ENCODE measurements at places on chromosomes 6 and 20.

DNA sequence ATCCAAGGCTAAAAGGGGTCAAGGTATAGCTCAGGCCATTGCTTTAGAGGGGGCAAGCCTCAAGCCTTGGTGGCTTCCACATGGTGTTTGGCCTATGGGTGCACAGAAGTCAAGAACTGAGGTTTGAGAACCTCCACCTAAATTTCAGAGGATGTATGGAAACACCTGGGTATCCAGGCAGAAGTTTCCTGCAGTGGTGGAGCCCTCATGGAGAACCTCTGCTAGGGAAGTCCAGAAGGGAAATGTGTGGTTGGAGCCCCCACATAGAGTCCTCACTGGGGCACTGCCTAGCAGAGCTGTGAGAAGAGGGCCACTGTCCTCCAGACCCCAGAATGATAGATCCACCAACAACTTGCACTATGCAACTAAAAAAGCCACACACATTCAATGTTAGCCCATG lies 678.7 kb upstream of the ADGRB3 start:
- no peak overlapping the region for H3K27ac ChIP-seq
- DNase-seq, result no peak
- no peaks in the 10 kb centered on the region for H3K4me1 ChIP-seq
- no peaks in the 10 kb centered on the region for H3K27me3 ChIP-seq
- H3K4me3 ChIP-seq, result no peak overlapping the region

GRCh38 chr6:89098461-89098860 lies 17.9 kb downstream of the PNRC1 start:
- no peaks in the 10 kb centered on the region for H3K27me3 ChIP-seq
- no peak overlapping the region for H3K27ac ChIP-seq
- DNase-seq, result no peak

DNA sequence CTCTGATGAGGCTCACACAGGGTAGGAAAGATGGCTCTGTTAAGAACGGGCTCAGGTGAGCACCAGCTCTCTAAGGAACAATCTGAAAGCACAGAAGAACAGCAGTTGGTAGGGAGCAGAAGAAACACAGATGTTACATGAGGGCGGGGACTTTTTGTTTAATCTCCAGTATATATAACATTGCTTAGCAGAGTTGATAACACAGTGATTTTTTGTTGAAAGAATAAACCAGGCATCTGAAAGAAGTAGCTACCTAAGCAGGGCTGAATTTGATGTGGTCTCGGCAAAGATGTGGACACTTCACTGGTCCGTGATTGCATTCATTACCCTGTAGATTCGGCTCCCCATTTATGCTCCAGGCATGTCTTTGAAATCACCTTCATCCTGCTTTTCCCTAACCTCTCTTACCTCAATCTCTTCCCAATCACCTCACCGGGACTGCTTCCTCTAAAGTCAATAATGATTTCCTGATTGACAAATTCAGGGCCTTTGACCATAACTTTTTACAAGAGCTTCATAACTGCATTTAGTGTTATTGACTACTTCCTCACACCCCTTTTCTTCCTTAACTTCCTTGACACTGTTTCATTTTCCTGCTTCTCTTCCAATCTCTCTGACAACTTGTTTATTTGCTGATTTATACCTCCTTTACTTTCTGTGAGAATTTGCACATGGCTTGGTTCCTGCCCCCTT lies 34.4 kb downstream of the SAMD3 start:
- H3K36me3 ChIP-seq, result peaks cover 10% of the 10 kb centered on the region
- no peak for DNase-seq
- no peak overlapping the region for H3K27ac ChIP-seq
- no peak overlapping the region for H3K4me3 ChIP-seq
- no peaks in the 10 kb centered on the region for H3K27me3 ChIP-seq

- H3K4me1 ChIP-seq, result no peaks in the 10 kb centered on the region
- H3K4me3 ChIP-seq, result no peak overlapping the region
- no peak overlapping the region for H3K27ac ChIP-seq
- H3K36me3 ChIP-seq, result no peaks in the 10 kb centered on the region
- no peaks in the 10 kb centered on the region for H3K27me3 ChIP-seq
Observed at GRCh38 chr20:18645851-18646250, 58.0 kb downstream of the DTD1 start.

DNA sequence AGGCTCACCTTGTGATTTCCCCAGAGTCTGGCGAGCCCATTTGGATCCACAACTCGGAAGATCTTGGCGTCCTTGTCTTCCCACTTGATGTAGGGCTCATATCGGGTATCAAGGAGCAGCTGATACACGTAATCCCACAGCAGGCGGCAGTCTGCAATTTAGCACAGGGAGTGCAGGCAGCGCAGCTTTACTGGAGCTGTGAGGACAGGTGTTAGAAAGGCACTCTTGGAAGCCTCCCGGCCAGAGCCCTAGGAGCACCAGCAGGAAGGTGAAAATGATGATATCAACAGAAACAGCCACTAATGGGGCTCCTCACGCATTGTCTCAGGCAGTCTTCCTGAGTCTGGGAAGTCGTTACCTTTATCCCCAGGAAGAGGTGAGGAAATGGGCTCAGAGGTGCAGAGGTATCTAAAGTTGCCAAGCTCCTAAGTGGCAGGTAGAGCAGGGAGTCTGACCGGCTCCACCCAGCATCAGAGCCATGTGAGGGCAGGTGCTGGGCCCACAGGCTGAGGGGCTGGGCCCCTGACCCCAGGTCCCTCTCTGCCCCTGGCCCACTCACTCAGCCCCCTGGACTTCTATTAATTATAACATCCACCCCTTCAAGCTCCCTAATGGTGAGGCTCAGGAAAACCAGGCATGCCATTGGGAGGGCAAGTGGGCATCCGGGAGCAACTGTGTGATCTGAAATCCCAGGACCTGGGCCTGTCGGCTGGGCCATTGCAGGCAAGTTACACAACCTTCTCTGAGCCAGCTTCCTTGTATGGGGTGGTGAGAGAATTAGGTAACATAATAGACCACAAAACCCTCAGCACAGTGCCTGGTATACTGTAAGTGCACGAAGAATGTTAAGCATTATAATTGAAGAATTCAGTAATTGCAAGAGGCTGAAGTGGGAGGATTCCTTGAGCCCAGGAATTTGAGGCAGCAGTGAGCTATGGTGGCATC lies 18.3 kb downstream of the ETV7 start:
- peaks cover 9% of the 10 kb centered on the region for H3K4me1 ChIP-seq
- peak; percentile 42 for DNase-seq
- H3K27ac ChIP-seq, result no peak overlapping the region
- H3K27me3 ChIP-seq, result no peaks in the 10 kb centered on the region
- no peak overlapping the region for H3K4me3 ChIP-seq

GRCh38 chr20:32737371-32738223 lies 5.7 kb downstream of the COMMD7 start:
- peaks cover 2% of the 10 kb centered on the region for H3K36me3 ChIP-seq
- H3K4me3 ChIP-seq, result no peak overlapping the region
- no peaks in the 10 kb centered on the region for H3K4me1 ChIP-seq

DNA sequence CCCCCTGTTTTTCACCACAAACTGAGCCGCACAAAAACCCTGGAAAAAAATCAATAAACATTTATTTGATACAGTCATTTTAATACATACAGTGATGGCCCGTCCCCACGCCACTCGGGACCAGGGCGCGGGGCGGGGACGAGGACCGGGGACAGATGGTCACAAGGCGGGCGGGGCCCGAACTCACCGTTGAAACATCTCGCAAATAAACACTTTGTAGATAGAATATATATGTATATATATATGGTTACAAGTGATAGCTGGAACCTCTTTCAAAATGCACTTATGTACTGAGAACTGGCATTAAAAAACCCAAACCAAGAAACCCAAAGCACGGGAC lies 418 bp upstream of the UCKL1 start:
- H3K36me3 ChIP-seq, result peaks cover 6% of the 10 kb centered on the region
- peaks cover 15% of the 10 kb centered on the region for H3K4me1 ChIP-seq
- H3K4me3 ChIP-seq, result peak overlapping the region; percentile 75
- no peak for DNase-seq
- H3K27me3 ChIP-seq, result no peaks in the 10 kb centered on the region
- H3K27ac ChIP-seq, result no peak overlapping the region

DNA sequence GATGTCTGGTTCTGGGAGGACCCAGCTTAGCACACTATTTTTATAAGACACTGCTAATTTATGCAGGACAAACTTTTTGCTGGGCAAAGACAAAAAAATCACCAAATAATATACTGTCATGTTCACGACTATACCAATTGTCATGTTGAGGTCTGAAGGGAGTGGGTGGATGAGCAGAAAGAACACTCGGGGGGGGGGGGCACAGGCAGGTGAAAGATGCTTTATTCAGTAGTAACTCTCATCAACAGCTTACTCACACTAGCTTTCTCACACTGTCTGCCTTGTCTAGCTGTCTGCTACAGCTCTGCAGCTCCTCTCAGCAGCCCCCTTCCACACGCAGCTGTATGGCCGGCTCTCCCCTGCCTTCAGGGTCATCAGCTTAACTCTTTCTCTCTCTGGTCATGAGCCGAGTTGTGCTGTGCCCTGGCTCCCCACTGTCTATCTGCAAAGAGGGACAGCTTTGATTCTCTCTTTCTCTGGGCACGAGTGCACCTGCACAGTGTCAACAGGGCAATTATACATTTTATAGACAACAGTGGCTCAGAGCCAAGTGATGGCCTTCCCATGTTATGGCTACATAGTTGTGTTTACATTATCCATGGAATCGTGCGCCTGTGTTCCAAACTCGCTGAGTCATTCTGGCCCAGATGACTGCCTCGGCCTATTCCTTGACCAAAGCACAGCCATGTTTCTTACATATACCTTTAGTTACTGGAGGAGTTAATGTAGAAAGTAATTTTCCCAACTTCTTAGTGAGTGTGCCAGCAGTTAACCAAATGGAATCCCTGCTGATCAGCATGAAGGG lies 187.7 kb upstream of the PRSS16 start:
- H3K4me1 ChIP-seq, result no peaks in the 10 kb centered on the region
- DNase-seq, result no peak
- no peaks in the 10 kb centered on the region for H3K36me3 ChIP-seq
- H3K27ac ChIP-seq, result no peak overlapping the region

DNA sequence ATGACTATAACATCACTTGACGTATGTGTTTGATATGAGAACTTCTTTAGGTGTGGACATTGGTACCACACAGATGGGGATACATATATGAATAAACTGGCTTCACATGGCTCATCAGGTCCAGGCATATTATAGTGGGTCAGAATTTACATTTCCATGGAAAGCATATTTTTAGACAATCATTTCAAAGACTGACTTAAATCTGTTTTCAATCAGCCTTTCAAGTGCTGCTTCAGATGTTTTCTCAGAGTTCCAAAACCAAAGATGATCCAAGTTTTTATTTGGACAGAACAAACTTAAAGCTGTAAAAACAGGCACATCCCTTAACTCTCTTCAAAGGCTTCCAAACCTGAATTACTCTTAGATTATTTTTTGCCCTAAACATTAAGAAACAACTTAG lies 88.1 kb downstream of the PRSS35 start:
- peaks cover 4% of the 10 kb centered on the region for H3K4me1 ChIP-seq
- no peak overlapping the region for H3K27ac ChIP-seq
- no peak for DNase-seq

GRCh38 chr6:119195848-119196247 lies 117.4 kb upstream of the FAM184A start:
- H3K4me1 ChIP-seq, result no peaks in the 10 kb centered on the region
- no peaks in the 10 kb centered on the region for H3K27me3 ChIP-seq
- H3K27ac ChIP-seq, result no peak overlapping the region
- DNase-seq, result no peak
- peaks cover 70% of the 10 kb centered on the region for H3K36me3 ChIP-seq

DNA sequence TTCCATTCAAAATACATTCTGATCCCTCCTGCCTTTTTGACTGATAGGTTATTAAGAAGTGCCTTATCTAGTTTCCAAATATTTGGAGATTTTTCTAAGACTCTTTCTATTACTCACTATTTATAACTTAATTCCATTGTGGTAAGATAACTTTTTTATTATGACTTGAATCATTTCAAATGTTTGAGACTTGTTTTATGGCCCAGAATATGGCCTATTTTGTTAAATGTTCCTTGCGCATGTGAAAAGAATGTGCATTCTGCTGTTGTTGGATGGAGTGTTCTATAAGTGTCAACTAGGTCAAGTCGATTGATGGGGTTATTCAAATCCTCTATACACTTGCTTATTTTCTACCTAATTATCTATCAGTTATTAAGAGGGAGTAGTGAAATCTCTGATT lies 13.1 kb upstream of the TCP11 start:
- H3K36me3 ChIP-seq, result no peaks in the 10 kb centered on the region
- H3K4me1 ChIP-seq, result no peaks in the 10 kb centered on the region
- no peak for DNase-seq
- peaks cover 4% of the 10 kb centered on the region for H3K27me3 ChIP-seq
- H3K4me3 ChIP-seq, result no peak overlapping the region
- no peak overlapping the region for H3K27ac ChIP-seq

- DNase-seq, result peak; percentile 60
- no peaks in the 10 kb centered on the region for H3K27me3 ChIP-seq
Observed at GRCh38 chr20:48824830-48825565, 2.8 kb downstream of the PREX1 start.

- H3K4me3 ChIP-seq, result no peak overlapping the region
- no peak for DNase-seq
- H3K27me3 ChIP-seq, result no peaks in the 10 kb centered on the region
- H3K4me1 ChIP-seq, result no peaks in the 10 kb centered on the region
- H3K36me3 ChIP-seq, result peaks cover 42% of the 10 kb centered on the region
- peak overlapping the region; percentile 38 for H3K27ac ChIP-seq
Observed at GRCh38 chr6:4896401-4896800, 107.4 kb downstream of the RPP40 start.

- no peak for DNase-seq
- peaks cover 4% of the 10 kb centered on the region for H3K4me1 ChIP-seq
- no peaks in the 10 kb centered on the region for H3K36me3 ChIP-seq
- no peaks in the 10 kb centered on the region for H3K27me3 ChIP-seq
- peak overlapping the region; percentile 83 for H3K27ac ChIP-seq
Observed at GRCh38 chr6:26270486-26270861, 94.5 kb upstream of the BTN3A2 start.

All from endodermal cell (in vitro differentiated cells).